ENCODE measurements at places on chromosomes 1 and 21.

- DNase-seq: no peak
Measured at GRCh38 chr1:159938905-159939677, 6.3 kb downstream of the IGSF9 start.

DNA sequence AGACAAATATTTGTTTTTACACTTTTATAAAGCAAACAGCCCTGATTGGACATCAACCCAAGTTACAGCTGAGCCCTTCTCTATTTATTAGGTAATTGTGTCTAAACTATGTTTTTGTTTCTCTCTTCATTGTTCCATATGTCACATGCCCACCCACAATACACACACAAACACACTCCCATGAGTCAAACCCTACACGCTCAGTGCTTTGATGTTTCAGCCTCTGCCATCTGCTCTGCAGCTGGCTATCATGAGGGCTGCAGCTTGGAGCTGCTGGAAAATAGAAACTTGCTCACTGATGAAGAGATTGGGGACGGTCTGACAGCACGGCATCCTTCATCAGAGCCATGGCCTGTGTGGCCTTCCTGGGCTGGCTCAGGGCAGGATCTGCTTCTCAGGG is 41.7 kb downstream of the PSMG1 start:
- DNase-seq: peak; percentile 63

- DNase-seq: no peak
Measured at GRCh38 chr1:2350501-2350900, 40.9 kb downstream of the MORN1 start.

DNA sequence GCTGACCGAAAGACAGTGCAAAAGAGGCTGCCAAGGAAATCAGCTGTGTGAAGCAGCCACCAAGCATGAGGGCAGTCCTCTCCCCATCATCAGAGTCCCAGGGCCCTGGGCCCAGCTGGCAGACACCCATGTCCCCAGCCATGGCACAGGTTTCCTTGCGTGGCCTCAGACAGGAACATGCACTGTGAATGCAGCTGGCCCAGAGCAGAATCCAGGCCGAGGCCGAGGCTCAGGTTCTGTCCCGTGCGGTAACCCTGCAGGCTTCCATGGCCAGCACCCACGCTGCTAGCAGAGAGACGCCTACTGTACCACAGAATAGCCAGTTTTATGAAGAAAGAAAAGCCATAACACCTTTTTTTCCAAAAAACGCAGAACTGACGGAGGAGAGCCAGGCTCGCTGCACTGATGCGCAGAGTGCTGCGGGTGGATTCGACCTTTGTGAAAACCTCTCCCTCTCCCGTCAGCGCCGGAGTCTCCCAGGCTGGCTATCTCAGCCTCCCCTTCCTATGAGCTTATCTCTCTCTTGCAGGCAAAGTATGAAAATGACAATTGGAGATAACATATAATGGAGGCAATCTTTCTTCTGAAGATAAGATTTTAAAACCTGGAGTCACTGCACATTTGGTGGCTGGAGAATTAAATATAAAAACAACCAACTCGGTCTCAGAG is 106.6 kb downstream of the NPHP4 start:
- no peak for DNase-seq

DNA sequence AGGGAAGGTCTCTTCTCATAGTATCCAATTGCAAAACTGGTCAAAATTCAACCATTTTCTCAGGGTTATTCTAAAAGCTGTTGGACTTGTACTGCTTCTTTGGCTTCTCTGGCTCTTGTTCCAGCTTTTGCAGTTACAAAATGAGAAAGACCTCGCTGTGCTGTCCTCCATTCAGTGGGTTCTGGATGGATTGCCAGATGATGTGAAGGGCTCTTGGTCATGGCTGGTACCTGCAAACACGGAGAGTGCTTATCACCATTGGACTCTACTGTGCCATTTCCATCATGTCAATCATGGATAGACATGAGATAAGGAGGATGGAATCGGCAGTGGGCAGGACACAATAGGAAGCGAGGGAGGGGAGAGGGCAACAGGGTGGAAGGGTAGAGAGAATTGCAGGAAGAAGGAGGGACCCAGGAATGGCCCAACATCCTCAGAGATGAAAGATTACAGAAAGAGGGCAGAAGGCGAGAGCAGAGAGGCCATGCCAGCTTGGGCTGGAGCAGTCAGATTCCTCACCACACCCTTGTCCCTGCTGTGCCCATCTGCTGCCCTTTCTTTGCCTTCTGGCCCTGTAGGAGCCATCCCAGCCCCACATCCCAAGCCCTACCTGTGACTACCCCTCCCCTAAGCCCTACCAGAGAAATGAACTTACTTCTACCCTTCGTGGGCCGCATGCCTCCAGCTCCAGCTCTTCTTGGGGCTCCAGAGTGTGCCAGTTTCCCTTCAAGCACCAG is 70.3 kb downstream of the HIVEP3 start:
- no peak for DNase-seq

DNA sequence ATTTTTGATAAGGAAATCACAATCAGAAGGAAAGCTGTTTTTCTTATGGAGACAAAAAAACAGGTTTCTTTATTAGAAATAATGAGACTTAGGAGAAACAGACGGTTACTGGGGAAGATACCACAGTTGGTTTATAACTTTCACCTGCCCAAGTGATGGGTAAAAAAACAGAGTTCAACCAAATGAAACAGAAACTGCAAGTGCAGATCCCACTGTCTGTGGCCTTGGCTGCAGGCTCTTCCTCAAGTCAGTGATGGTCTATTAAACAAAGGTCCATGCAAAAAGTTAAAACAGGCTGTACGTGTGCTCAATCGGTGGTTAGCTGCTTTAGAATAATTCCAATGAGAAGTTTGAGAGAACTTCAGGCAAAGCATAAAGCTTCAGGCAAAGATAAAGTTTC is 112.1 kb upstream of the NEGR1 start:
- DNase-seq: no peak

GRCh38 chr21:39400173-39400572 is 45.4 kb downstream of the LCA5L start:
- DNase-seq: no peak

GRCh38 chr1:115827452-115828044 is 13.4 kb downstream of the NHLH2 start:
- DNase-seq: no peak
